ENCODE measurements at places on chromosomes 12 and 14.

DNA sequence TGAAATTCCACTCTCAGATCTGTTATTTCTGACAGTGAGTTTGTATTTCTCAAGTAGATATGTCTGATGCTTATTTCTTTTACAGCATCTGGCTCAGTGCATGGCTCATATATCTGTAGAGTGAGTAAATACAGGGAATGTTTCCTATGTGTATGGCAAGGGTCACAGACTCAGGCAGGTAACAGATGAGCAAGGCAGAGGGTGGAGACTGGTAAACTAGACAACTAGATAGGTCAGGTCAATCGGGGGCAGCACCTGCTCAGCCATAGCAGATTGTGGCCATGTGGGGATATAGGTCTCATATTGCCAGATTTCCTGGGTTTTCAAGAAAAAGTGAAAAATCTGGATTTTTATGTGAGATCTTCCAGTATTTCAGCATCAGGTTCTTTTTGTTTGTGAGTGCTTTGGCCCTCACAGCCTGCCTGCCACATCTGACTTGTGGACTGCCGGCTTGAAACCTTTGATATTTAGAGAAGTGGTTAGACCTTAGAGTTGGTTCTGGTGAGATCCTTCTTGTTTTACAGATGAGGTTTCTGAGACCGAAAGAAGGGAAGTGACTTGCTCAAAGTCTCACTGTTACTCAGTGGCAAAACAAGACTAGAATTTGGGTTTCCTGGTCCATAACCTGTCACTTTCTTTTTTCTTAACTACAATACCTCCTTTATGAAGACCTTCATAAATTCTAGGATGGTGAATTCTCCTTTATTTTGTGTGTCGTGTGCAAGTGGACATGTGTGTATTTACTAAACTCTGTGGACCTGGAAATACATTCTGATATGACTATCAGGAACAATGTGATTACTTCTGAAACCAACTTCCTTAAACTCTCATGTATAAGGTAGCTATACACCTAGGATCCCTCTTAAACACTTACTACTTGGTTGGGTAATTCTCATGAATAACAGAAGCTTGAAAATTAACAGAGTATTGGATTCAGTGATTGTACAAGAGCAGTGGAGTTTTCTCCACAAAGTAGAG lies 34.4 kb downstream of the PROX2 start:
- peak; percentile 54 for DNase-seq

DNA sequence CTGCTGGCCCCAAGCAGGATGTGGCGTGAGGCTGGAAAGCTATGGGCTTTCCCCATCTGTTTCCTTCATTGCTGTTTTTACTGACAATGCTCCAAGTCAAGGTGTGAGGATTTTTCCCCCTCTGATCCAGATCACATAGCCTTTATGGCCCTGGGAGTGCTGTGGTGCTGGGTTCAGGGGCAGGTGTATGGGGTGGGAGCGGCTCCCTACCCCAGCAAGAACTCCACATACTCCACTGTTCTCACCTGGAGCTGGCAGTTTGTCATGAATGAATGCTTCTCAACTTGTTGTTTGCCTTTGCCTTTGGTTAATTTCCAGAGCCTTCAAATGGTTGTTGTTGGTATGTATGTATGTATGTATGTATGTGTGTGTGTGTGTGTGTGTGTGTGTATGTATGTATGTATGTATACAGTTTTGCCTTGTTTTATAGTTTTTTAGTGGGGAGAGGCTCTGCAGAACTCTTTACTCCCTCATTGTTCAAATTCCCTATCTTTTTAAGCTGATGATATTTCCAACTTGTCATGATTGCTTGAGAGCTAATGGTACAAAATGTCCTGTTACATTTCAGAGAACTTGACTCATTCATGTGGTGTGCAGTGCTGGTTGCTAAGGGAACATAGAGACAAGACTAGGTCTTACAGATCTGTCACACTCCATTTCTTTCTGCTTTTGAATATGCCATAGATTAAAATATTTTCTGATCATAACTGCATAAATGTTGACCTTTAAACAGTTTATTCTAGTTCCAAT lies 36.6 kb upstream of the ASPG start:
- no peak for DNase-seq

GRCh38 chr12:83634726-83635267 lies 948.1 kb downstream of the TMTC2 start:
- no peak for DNase-seq

DNA sequence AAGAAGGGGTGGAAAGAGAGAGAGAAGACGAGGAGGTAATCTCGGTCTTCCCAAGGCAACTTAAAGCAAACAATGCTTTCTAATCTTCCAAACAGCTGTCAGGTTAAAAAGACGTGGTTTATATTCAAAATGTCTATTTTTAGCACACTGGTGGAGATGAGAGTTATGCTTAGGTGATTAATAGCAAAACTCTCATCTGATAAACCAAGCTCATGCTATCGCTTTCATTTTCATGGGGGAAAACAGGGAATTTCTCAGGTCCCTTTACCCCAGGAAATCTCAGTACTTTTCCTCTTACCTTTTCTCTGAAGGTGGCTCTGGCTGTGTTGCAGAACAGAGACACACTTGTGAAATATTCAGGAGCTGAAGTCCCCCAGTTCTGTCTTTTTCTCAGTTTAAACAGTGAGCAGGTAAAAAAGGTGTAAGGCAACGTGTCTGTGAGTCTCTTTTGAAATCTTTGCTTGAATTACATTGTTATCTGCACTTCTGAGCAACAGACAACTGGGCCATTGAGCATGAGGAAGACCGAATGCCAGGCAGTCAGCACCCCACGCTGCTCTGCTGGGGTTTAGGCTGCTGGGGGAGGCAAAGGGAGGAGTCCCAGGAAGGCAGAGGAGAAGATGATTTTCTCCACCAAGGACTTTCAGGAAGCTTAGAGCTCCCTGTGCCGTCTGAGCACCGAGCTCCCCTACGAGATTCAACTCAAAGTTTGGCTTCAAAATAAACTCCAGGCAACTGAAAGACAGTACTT lies 759.3 kb downstream of the BCL11B start:
- DNase-seq: no peak

GRCh38 chr12:84874125-84874824 lies 38.3 kb downstream of the SLC6A15 start:
- DNase-seq: peak; percentile 13

- DNase-seq: no peak
Measured at GRCh38 chr12:121121805-121122204, 10.9 kb upstream of the P2RX7 start.

- DNase-seq: peak; percentile 12
Measured at GRCh38 chr14:96584199-96584906, 82.2 kb downstream of the PAPOLA start.

Data from HL-60 (cell line).